ENCODE measurements at places on chromosomes 5 and 9.
A peak's percentile ranks its signal among the peaks of the same experiment; 100 is the strongest.

DNA sequence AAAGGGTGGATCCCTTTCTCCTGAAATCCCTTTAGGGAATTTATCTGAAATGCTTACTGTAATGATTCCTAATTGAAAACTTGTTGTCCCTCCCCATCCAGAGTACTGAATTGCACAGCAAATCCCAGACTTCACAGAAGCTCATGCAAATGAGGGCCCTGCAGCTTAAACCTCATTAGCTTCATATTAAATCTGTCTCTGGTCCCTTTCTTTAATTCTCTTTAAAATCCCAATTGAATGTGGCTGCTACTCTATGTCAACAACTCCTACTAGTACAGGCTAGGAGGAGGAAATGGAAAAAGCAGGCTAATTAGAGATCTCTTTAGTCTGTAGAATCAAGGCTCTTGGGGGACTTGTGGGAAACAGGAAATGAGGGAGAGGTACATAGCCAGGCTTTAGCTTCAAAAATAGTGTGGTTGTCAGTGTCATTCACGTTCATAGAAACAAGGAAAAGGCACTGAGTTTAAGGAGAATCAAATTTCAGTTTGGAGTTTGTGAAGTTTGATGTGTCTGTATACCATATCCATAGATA, 191.3 kb upstream of the PRDM9 start:
- DNase-seq = no peak

DNA sequence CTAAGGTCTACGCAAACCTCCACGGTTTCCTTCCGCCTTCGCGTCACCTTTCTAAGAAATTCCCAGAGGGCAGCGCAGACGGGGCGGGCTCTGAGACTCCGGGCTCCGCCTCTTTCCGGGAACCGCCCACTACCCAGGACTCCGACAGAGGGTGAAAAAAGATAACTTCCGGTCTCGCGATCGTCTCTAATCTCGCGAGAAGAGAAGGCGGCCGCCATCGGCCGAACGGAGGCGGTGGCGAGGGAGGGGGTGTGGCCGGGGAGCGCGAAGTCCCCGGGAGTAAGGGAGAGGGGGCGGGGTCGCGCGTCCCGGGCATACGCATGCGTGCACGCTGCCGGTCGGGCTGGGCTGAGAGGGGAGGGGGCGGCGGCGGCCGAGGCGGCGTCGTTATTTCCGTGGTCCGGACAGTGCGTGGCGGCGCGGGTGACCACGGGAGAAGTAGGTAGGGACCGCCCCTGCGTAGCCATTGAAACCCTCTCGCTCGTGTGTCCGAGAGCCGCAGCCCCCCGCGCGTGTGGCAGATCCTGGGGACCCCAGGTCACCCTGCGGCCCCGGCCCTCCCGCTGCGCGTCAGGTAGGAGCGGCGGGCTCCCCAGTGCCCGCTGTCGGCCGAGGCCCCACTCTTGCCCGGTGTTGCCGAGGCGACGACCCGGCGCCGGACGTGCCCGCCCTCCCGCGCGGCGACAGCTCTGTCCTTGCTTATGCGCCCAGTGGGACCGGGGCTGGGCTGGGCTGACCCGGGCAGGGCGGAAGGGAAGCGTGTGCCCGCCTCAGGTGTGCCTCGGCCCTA, at the start of gene NAA35:
Gene NAA35, plus strand, starts transcription at position 315 of the 790 bp plus-strand sequence. CDS start 1,014 bp downstream, outside the sequence.
- peak; percentile 99 for DNase-seq

DNA sequence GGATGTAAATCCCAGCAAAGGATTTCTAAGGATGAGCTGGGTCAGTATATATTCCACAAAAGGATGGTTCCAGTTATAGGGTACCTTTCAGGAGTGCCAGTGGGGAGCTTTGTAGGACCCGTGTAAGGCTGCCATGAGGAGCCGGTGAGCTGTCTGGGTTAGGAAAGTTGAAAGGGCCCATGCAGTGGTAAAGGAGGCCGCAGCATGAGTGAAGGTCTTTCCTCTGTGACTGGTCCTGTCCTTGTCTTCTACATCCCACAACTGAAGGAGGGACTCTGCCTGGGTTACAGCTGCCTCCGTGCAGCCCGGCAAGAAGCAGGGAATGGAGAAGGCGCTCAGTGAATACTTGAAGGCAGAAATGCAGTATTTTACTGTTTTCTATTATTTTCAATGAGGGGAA, 58.9 kb downstream of the HSPA4 start:
- DNase-seq = no peak

GRCh38 chr9:134558124-134558905, 83.3 kb upstream of the COL5A1 start:
- DNase-seq = peak; percentile 3

GRCh38 chr9:114538241-114538640, 33.0 kb upstream of the WHRN start:
- DNase-seq = peak; percentile 14

GRCh38 chr9:37919956-37920335, 16.0 kb upstream of the SLC25A51 start:
- no peak for DNase-seq

GRCh38 chr9:91809581-91810285, 140.3 kb downstream of the ROR2 start:
- no peak for DNase-seq

GRCh38 chr9:33816327-33817252, at the start of gene UBE2R2:
Gene UBE2R2 (plus strand): TSS chr9:33817160. CDS start chr9:33817758, 598 bp downstream.
- DNase-seq = peak; percentile 93

DNA sequence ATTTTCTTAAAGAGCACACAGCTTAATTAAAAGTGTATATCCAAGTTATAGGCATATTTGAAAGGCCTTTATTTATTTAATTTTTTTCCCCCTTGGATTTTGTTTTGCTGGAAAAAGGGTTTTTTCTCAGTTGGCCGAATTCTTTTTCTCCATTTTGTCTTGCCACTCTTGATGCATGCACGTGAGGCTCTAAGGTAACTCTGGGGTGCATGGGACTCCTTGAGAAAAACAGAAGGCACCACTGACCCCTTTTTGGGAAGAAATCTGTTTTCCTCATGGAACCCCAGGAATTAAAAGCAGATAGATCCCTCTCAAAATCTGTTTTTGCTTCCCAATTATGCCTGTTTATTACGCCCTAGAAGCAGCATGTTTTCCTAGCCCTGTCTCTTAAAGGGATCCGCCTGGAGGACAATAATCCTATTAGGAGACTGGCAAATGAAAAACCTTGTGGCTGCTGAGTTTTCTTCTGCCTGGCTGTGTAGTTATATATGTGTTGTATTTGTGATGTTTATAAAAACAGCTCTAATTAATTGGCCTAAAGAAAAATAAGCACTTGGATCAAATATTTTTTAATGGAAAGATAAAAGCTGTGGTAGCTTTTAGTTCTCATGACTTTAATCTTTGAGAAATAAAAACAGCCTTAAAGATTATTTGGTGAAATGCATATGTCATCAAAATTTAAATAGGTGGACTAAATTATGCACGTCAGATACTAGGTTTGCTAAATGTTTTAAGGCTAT, 435.1 kb upstream of the CDH9 start:
- DNase-seq = no peak

DNA sequence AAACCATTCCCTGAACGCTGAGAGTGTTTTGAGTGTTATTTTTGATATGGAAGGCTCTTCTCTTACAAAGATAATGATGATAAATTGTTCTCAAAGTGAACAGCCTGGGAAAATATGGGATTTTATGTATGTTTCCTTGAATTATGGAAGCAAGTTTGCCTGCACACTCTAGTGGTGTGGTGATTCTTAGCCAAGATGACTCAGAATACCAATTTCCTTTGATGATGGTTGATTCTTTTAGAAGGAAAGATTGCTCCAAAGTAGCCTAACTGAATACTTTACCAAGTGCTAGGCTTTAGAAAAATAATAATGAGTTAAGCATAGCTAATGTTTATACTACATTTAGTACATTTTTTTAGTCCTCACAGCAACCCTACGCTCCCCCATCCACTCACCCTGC, 243.4 kb downstream of the EBF1 start:
- DNase-seq = no peak

DNA sequence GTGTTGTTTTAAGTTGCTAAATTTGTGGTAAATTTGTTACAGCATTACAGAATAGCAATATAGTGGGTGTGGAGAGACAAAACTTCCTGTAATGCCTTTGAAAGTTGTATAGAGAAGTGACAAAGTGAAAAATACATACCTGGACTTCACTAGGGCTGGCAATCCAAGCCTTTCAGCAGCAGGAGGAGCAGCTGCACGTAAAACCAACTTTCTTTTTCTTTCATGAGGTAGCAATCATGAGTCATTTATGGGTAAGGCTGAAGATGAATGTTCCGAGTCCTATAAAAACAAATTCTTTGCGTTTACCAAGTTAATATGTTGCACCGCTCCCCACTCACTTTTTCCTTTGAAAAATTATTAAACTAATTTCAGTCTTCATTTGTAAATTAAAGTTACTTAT, 1138.2 kb downstream of the TAF11L14 start:
- DNase-seq = no peak

DNA sequence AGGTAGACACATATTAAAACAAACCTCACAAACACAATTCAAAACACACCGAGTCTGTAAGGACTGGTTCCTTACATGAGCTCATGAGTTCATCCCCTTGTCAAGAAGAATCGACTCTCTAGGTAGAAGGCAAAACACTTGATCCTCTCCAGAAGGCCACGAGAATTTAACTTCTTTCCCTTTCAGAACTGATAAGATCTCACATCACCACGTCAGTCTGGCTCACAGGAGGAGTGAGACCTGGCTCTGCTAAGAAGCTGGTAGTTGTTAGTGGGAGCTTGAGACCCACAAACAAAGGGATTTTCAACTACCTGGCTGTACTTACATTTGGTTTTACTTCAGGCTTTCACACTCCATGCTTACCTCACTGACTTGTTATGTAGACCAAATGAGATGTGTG, 459.2 kb downstream of the ARHGEF28 start:
- DNase-seq = no peak

DNA sequence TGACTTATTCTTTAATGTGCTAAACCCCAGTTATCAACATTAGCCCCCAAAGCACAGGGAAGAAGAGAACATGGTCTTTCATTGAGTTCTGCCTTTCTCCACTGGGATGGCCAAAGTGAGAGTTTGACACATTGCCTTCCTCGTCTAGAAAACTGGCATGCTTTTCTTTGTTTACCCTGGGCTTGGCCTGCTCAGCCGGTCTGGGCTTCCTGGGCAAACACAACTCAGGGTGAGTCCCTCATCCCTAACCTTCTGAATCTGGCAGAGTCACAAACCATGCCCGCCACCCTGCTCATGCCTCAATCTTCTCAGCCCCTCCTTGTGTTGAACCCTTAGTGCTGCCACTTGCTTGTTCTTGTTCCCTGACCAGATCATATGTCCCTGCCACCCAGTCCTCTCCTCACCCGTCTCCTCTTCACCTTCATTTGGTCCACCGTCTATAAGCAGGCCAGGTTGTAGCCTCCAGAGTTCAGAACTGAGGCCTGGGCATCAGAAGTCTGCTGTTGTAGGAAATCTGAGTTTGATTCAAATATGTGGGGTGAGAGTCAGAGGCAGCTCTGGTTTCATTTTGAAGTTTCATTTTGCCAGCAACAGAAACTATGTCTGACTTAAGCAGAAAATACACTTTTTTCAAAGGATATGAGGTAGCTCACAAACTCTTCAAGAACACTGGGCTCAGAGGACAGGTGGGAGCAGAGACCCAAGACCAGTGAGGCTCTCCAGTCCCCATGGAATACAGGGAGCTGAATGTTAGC, 217.6 kb downstream of the NDUFS4 start:
- no peak for DNase-seq

DNA sequence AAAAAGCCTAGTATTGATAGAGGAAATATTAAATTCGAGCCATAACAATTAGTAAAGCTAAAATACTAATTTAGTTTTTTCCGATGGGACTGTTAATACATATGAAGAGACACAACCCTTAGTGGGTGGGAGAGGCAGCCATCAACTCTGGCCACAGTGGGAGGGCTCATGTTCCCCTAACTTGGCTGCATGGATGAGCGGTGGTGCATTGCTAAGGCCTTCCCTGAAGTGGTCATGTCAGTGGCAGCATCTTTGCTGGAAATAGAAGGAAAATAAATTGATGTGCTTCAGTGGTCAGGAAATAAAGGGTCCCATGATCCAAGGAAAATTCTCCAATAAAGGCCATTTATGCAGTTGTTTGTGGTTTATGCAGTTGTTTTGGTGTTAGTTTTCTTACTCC, 33.9 kb upstream of the F2RL2 start:
- DNase-seq = no peak

GRCh38 chr5:143023411-143024096, 253.4 kb downstream of the ARHGAP26 start:
- DNase-seq = peak; percentile 25

DNA sequence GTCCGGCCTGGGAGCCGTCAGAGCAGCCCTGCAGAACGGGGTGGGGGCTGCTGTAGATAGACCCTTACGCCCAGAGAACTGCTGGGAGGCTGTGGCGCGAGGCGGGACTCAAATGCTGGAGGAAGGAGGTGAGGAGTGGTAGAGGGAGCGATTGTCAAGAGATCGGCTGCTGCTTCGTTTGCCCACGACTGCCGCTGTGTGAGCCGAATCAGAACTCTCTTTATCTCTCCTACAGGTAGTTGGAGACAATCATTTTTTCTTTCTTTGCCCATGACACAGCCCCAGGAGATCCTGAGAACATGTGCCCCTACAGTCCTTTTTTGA, 456 bp downstream of the ZNF79 start:
- DNase-seq = no peak

DNA sequence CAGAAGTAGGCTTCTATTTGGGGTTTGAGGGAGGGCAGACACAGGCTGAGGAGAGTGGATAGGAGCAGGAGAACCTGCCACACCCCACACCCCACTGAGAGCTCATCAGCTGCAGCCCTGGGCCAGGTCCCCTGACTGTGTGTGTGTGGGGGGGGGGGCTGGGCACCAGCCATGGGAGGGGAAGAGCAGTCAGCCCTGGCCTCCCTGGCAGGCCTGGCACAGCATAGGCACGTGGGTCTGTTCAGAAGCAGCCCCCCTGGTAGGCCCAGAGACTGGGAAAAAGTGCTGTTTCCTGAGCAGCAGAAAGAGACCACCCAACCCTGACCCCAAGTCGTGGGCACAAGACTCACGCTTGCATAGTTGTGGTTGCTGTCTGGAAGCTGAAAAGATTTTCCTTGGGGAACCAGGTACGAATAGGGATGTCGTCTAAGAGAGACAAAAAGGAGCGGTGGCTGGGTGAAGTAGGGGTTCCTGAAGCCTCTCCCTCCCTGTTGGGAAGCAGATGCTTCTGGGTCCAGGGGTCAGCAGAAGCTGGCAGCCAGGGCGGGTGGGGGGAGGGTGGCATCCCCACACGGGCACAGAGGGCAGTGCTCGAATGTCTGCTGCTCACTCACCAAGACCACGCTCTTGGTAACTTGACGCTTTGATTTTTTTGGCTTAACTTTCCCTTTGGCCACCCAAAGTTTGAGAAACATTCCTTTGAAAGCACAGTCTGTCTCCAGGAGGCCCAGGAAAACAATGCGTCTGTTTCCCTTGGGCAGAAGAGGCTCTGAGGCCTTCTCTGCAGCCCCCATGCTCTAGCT, 2.9 kb downstream of the NSMF start:
- no peak for DNase-seq
